Right atrium auricular region (tissue), 2 donors: ENCODE measurements at places on chromosomes 13 and 19. TPM values are rescaled to one million over a fixed set of nuclear protein-coding genes. Genes with fewer than 3 reads are reported as not detected.

GRCh38 chr19:52749780-52750179 is 14.9 kb upstream of the ZNF611 start:
- DNase-seq: no peak

GRCh38 chr19:51142119-51142518 is at the start of gene SIGLEC7:
Gene SIGLEC7 (plus strand): TSS chr19:51142301. CDS start chr19:51142370, 69 bp downstream.
- no peak for DNase-seq

DNA sequence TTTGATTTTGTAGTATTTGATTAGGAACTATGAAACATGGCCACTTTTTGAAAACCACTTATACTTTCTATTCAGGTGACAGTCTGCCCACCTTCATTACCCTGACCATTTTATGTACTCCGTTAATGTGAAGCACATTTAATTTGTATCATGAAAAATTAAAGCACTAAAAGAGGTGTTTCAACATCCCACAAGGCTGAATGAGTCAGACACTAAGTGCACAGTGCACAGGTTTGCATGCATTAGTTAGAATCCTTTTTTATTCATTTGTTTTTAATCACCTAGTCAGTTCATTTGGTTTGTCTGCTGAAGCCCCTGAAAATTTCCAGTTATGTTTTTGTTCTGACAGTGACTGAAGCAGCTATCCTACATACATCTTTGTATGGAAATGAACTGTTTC is 271.0 kb downstream of the SLITRK5 start:
- DNase-seq: no peak

GRCh38 chr13:87128491-87128890 is 542.7 kb upstream of the SLITRK5 start:
- no peak for DNase-seq

DNA sequence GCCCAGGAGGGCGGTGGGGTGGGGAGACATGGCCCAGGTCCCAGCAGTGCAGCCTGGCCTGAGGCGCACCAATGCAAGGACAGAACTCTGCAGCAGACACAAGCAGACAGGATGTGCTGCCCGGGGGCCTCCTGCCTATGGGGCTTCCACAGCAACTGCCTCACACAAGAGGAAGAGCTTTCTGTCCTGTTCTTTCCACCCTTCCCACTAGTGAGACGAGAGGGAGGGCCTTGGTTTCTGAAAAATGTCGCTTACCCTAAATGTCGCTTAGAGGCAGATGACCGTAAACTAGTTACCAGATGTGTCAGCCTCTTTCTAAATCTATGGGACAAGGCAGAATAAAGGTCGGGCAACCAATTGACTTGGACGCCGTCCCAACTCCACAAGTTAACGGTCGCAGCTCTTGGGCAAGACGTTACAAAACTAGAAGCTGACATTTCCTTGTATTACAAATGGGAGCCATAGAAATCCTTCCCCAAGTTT is at the start of gene LAIR1:
LAIR1 (minus strand) TSS at position 157 of the 483 bp plus-strand sequence; CDS start at position 30, 127 bp downstream.
- no peak for DNase-seq

DNA sequence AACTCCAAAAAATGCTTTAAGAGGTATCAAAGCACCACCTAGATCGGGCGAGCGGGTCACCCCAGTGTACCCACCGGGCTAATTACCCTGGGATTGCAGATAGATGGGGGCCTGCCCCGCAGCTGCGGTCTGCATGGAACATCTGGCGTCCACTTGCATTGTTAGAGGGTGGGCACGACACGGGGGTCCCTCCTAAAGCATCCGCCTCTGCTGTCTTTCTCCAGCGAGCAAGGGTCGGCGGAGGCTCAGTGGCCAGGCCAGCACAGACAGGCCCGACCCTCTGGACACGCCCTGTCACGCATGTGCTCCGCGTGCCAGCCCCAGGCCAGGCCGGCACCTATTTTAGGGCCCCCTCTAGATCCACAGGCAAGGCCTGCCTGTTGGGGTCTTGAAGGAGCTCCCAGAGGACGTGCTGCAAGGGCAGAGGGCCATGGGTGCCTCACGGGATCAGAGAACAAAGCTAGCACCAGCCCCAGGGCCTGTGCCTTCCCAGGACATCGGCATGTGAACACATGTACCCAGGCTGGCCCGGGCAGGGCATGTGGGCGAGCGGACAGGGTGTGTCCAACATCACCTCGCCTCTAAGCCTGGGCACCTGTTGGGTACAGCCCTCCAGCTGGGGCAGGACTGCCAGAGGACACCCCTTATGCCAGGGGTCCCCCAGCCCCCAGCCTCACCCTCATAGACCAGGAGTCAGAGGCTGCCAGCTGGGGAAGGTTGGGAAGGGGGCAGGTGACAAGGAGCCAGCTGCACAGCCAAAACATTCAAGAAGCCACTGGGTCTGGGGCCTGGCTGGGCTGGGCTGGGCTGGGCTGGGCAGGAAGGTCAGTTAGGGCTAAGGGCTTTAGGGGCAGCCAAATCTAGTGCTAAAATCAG is 35.6 kb upstream of the NANOS3 start:
- DNase-seq: no peak

DNA sequence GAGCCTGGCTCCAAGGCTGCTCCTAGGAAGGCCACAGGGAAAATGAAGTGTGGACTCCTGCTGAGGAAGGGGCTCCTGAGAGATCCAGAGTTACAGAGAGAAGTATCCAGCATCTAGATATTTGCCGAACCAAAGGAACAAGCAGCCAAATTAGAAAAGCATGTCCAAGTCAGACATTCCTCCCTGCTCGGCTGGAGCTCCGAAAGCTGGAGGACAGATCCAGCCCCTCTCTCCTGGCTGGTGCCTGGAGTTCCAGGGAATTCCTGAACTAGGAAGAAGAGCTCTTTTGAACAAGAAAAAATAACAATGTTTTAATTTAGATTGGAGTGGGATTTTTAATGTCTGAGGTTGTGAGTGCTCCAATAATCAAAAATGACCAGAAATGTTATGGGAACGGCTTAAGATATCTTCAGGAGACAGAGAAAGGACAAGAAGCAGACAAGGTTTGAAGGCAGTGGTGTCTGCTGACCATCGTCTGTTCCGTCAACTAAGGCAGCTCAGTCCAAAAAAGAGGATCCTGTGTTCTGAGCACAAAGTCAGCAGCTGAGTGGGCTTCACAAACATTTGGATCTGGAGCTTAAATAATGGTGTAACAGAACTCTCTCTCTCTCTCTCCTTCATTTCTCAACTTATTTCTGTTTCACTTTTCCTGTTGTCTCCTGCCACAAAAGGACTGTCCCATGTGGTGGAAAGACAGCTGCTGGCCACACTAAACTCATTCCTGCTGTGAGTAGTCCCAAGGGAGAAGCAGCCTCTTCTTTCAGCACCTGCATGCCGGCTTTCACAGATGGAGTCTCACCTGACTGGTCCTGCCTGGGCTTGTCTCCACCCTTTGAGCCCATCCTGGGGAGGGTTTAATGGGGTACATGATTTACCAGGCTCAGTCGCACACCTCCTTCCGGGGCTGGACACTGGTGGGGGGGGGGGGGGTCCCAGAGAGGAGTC is 31.5 kb upstream of the IRS2 start:
- DNase-seq: no peak

DNA sequence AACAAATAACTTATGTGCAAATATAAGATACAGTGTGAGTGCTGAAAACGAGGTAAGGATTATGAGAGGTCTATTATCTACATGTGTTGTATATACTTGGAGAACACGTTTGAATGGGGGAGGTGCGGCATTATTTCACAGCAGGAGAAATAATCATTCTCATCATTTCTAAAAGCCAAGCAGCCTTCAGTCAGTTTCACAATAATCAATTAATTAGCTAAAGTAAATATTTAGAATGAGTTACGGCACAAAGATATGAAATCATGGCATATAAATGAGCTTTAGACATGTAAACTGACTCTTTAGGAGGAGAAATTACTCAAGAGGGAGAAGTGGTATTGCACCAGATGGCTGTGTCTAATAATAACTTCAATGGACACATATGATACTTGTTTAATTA is 366.6 kb downstream of the DNAJC15 start:
- no peak for DNase-seq

- DNase-seq: no peak
These were observed 413.6 kb downstream of the HS6ST3 start for GRCh38 chr13:96503481-96503880.

DNA sequence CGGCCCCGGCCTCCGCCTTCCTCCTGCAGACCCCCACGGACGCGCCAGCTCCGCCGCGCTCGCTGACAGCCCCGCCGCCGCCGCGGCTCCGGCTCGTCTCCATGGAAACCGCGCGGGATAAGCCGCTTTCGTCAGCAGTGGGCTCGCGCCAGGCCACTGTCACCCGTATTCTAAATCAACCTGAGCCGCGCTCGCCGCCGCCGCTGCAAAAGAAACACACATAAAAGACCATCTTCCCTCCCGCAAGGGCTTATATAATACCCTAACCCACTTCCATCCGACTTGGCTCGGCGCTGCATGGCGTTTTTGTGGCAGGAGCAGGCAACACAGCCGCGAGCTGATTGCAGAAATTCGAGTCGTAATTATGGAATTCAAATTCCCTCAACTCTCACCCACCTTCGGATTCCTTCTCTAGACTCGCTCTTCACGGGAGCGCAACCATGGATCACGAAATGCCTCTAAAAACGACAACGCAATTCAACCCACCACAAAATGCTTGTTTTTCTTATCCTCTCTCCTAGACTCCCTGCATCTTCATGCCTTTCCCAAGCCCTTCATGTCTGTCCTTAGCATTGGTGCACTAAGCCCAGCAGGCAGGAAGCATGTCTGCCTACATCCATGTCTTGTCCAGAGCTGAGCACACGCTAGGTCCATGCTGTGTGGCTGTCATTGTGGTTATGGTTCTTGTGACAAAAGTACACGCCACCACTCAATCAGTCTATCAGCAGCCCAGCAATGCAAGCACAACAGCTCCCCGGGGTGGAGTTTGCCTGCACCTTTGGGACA is at the start of gene AMER2:
AMER2 (minus strand) TSS at position 772 of the 786 bp plus-strand sequence; CDS start at position 103, 669 bp downstream.
- no peak for DNase-seq

- no peak for DNase-seq
These were observed 120.5 kb downstream of the KATNAL1 start for GRCh38 chr13:30186634-30187415.

The FCAR gene
- 1.5 TPM for total RNA-seq

The CYP2A6 gene
- total RNA-seq: not detected

The ATP4B gene
- total RNA-seq: not detected

The POU2F2 gene
- total RNA-seq: 0.11 TPM

The SUPT5H gene
- 95.1 TPM for total RNA-seq
